Bone marrow (tissue), 2 donors: ENCODE measurements at places on chromosomes 16 and 17.

- no peak for DNase-seq
These were observed 6.8 kb upstream of the MED9 start for GRCh38 chr17:17469996-17470395.

DNA sequence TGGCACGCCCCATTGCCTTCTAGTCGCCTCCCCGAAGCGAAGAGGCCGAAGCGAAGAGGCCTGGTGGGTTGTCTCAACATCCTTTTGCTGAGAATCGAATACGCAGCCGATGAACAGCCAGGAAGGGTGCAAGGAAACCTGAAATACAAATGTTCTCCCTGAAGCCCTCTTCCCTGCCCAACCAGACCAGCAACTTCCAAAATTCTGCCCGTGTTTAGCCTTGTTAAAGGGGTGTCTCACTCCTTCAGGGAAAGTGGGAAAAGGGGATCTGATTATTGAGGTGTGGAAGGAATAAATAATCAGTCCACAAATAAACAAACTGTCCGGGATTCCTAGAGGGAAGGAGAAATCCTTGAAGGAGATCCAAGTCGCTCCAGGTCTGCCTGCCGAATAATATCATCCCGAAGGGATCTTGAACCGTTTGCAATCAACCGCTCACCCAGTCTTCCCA lies 1.4 kb upstream of the FOXC2 start:
- no peak for DNase-seq

DNA sequence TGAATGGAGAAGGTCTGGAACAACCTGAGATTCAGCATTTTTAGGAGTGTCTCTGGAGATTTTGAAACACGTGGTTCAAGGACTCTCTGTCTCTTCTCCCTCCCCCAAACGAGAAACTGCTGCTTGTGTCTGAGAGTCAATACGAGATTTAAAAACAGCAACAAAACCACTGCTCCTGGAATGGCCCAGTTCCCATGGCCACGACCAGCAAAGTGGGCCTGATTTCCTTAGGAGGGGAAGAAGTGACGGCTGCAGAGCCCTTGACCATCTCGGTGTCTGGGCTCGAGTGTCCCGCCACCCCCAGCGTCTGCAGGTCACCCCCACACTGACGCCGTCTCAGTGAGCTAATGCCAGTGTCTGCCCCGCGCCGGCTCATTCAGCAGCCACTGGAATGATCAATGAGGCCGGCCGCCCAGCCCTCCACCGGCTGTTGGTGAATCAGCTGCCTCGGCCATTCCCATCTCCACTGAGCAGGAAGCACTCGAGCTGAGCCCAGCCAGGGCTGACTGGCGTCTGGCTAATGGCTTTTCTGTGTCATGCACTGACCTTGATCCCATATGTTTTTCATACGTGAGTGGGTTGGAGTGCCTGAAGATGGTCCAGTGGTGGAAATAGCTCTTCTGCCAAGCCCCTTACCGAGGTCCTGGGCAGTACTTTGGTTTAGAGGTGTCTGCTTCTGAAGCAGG lies 151.8 kb downstream of the PITPNC1 start:
- no peak for DNase-seq

DNA sequence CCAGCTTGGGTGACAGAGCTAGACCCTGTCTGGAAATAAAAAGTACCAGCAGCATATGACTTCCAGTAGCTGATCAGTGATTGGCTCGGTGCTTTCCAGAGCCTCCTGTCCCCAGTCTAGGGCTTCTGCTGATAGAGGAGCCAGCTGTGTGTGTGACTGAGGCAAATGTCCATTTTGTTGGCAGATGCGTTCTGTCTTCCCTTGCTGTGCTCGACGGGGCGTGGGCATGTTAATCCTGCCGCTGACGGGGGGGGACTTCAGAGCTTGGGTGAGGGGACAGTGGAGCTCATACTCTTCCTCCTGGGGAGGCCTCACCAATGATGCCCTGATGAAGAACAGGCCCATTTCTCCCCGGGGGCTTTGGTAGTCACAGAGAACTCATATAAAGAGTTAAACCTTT lies 14.6 kb downstream of the KCTD2 start:
- no peak for DNase-seq

GRCh38 chr16:90057738-90058173 lies 19.4 kb downstream of the PRDM7 start:
- no peak for DNase-seq

- no peak for DNase-seq
These were observed 2.7 kb downstream of the IGFBP4 start for GRCh38 chr17:40445751-40446468.

DNA sequence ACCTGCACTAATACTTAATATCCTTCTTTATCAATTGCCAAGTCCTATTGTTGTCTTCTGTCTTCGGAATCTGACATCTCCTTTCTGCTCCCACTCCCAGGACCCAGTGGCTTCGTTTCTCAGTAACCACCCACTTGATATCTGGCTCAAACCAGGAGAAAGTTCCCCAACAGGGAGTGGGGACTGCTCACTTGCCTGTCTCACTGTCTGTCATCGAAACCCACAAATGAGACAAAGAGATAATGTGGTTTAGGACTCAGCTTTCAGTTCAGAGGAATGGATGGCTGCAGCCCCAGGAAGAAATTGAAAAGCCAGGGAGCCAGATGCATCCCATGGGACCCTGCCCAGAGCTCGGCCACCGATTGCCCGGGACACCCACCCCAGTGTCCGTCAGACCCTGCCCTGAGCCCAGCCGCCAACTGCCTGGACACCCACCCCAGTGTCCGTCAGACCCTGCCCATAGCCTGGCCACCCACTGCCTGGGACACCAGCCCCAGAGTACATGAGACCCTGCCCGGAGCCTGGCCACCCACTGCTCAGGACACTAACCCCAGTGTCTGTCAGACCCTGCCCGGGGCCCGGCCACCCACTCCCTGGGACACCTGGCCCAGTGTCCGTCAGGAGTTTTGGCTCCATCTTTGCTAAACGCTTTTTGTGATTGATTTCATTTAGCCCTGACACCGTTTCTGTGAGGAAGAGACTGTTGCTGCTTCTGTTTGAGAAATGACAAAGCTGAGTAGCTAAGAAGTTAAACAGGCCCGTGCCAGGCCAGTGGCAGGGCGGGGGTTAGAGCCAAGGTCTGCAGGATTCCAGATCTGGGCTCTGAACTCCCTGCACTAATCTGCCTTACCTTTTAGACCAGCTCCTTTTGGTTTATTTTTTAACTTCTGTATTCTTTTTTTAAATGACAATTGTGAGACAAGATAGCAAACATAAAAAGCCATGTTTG lies 251.4 kb downstream of the PHKB start:
- DNase-seq, result no peak

- DNase-seq, result no peak
These were observed 1.2 kb downstream of the GALK1 start for GRCh38 chr17:75763613-75764416.

- DNase-seq, result peak; percentile 73
These were observed at the start of gene MOSMO for GRCh38 chr16:22007509-22008214. TSS of gene MOSMO (plus strand) at chr16:22008111. CDS start at chr16:22008302, 191 bp downstream.

GRCh38 chr16:54067322-54068065 lies 219.1 kb downstream of the IRX3 start:
- no peak for DNase-seq

- DNase-seq, result no peak
These were observed 344 bp upstream of the SEPTIN12 start for GRCh38 chr16:4788489-4788889.

- no peak for DNase-seq
These were observed 60.3 kb downstream of the AKAP1 start for GRCh38 chr17:57145347-57145746.

DNA sequence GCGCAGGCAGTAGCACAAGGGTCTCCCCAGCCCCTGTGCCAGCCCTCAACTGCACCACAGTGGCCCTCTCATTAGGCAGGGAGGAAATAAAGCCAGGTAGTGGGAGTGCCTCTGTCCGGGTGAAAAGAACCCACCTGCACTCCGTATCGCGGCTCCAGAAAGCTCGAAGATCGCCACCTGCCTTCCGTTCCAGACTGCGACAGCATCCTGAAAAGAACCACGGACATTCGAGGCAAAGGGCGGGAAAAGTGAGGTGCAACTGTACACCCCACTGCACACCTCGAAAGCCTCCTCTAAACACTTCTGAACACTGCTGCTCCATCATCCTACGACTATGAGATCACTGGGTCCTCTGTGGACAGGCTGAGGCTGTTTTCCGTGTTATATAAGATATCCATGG lies 28.7 kb downstream of the IFT140 start:
- DNase-seq, result no peak

GRCh38 chr17:74037320-74037719 lies 166.2 kb upstream of the RPL38 start:
- DNase-seq, result no peak

GRCh38 chr16:58634265-58634802 lies 4.7 kb upstream of the CNOT1 start:
- DNase-seq, result no peak

- DNase-seq, result no peak
These were observed 103.4 kb downstream of the IRF8 start for GRCh38 chr16:86002178-86002900.

DNA sequence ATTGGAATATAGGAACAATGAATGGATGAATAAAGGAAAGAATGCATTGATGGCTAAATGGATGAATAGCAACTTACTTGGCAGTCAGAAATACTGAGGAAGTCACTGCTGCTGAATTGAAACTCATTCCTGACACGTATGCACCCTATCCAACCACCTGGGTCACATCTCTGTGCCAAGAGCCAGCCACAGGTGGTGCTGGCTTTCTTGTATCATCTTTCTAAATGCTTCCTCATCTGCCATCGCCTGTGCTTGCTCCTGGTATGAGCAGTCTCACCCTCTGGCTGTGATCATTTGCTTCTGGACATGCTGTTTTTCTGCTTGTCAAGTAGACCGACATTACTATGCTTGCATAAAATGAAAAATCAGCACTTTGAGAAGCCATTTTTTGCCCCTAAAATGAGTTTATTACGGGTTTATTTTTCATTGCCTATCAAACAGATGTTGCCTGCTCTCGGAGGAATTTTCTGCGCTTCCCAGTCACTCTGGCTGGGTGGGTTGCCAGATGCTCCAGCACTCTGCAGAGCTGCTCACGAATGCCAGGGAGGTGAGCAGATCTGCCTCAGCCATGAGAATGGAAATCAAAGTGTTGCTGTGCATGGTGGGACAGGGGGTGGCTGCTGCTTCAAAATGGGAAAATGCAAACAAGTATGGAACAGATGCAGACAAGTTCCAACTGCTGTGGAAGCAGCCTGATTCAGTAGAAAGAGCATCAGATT lies 1349.6 kb upstream of the CDH8 start:
- DNase-seq, result no peak

DNA sequence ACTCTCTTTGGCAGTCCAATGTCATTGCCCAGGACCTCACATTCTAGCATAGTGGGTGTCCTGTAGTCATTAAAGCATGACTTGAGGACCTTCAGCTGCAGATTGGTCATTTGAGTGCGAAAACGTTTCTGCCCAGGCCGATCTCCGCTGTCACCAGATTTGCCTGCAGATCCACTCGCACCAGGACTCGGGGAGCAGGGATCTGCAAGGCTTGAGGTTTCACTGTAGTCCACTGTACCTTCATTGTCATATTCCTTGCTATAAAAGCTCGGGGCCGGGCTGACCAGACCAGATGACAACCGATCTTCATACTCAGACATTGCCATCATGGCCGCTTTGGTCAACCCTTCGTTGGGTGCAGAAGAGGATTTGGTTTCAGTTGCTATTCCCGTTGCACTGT lies 254.2 kb downstream of the ZFHX3 start:
- DNase-seq, result no peak

DNA sequence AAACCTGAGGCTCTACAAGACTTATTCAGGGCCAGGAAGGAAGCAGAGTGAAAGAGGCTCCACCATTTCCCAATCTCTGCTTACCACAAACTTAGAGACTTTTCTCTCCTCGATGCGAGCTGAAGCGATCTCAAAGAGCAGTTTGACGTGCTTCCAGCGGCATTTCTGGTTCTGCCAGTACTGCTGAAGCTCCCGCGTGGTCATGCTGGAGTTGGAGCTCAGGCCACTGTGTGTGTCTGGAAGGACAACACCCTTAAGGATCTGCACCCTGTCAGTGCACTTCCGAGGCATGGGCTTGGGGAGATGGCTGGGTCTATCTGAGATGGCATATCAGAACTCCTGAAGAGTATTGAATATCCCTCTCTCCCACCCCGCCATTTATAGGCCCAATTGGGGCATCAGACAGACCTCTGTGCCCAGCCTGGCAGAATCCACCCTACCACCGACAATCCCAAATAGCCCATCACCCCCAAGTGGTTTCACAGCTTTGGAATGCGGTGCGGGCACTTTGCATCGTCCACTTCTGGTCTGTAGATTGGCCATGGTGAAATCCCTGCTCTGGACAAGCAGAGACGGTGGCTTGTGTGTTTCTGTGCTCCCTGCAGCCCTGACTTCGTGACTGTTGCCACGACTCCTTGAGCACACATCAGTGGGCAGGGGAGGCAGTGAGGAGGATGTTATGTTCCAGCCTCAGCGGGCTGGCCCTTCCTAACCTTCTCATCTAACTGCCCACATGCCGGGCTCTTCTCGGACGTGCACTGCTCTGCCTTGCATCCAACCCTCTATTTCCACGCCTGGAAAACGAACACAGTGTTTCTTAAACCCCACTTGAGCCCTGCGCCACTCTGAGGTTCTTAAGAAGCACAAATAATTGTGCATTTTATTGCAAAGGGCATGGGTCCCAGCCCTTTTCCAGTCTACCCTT lies 5.2 kb downstream of the SNX20 start:
- DNase-seq, result no peak

DNA sequence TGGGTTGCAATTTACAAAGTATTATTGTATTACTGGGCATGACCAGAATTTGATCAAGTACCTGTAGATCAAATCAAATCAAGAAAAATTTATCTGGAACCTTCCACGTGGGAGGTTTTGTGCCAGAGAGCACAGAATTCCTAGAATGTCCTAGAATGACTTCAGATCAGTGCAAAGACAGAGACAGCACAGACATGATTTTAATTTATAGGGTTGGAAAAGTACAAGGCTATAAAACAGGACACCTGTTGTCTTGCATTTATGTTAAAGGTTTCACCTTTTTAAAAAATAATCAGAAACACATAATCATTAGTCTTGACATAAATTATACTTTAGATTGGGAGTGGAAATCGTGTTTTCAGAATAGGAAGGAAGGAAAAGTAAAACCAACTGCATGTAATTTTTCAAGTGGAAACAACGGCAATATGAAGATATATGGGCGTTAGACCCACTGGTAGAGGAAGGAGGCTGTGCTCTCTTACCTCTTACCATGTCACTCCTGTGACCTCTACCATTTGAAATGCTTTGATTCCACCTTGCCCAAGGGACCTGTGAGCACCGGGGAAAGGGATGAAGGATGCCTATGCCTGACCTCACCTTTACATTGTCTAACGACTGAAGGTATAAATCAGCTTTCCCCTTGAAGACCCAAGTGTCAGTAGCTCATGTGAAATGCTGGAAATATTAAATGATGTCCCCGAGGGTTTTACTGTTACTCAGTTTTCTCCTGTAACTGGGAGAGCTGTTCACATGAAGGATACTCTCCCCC lies 100.4 kb downstream of the SNX11 start:
- no peak for DNase-seq

- DNase-seq, result no peak
These were observed at the start of gene HES7 for GRCh38 chr17:8123695-8124349. TSS of gene HES7 (minus strand) at chr17:8124106. CDS start at chr17:8124084, 22 bp downstream.
